Activated T-cell treated with anti-CD3 and anti-CD28 coated beads for 48 hours (primary cell): ENCODE measurements at places on chromosomes 12 and 14.

DNA sequence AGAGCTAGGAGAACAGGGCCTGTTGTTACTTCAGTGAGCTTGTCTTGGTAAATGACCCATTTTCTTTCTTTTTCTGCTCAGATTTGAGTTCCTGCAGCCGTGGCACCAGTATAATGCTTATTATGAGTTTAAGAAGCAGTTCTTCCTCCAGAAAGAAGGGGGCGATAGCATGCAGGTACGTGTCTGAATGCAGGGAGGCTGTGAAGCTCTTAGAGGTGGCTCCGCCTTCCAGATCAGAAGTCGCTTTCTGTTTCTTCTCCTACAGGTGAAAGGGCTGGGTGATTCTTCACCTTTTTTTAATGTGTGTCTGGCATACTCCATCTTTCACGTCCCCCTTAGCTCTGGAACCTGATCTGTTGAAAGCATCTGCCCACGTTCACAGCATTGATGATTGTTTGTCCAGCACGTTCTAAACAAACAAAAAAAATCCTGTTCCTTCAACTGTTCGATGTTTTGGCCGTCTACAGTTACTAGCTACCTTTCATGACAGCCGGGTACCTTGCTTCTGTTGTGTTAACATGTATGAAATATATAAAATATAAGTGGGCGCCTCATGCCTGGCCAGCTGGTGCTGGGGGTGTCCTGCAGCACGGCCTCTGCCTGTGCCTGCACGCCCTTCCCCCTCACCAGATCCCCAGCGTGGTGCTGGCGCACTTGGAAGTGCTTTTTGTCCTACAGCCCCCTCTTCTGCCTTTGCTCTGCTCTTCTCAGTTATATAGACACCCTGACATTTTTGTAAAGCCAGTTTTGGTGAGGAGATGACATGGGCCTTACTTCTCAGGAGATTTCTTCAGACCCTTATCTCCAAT lies 44.6 kb downstream of the SFSWAP start:
- peak; percentile 15 for DNase-seq

- no peak for DNase-seq
These were observed 18.1 kb downstream of the CDKN1B start for GRCh38 chr12:12735301-12735700.

GRCh38 chr12:132524405-132524804 lies 34.5 kb downstream of the FBRSL1 start:
- DNase-seq = no peak

DNA sequence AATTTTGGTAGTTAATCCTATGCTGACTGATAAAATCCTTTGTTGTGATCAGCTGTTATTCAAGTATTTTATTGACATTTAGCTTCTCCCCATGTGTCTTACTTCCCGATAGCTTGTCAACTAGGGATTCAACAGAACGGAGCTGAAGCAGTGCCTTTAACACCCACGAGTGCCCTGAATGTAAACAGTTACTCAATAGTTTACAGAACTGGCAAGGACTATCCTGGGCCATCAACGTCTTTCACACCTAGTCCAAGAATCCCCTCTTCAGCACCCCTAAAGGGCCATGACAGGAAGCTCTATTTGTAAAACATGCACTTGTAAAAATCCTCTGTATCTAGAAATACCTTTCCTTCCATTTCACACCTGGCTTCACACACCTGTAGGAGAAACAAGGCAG lies 45.3 kb downstream of the SETD3 start:
- DNase-seq = no peak

DNA sequence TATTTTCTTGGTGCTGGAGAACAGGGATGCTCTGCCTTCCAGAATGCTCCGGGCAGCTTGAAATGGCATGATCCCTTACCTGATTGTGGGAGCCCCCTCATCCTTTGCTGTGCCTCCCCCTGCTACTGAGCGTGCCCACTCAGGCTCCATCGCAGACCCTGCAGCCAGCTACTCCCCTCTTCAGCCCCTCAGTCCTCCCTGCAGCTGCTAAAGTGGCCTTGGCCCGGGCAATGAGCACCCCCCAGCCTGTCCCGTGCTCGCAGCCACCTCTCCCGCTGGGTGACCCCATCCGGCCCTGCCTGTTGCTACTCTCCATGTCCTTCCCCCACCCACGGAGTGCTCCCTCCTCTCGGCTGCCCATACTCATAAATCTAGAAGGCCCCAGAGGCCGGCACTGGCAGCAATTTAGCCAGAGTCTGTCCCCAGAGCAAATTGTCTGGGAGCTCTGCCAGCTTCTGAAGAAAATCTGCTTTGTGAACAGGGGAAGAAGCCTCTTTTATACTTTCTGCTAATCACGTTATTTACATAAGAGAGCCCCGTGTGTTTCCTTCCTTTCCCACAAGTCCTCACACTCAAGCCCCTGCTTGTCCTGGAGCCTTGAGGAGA lies 143.7 kb upstream of the FRMD6 start:
- DNase-seq = no peak

GRCh38 chr14:106564058-106564643 lies 1037.8 kb downstream of the TMEM121 start:
- peak; percentile 57 for DNase-seq

DNA sequence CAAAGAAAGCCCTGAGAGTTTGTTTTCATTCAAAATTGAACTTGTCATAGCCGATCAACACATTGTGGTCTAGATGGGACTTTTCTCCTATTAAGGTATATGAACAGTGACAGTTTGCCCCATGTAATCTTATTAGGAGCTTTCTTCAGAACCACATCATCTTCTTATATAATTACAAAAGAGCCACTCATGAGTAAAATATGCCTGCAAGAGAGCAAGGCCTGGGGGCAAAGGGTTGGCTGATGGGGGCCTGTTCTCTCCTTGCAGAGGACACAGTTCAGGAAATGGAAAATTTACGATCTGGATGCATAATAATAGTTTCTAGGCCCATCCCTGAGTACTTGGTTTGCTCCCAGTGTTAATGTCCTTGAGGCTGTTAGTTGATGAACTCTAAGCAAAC lies 87.8 kb downstream of the FLRT2 start:
- DNase-seq = no peak

DNA sequence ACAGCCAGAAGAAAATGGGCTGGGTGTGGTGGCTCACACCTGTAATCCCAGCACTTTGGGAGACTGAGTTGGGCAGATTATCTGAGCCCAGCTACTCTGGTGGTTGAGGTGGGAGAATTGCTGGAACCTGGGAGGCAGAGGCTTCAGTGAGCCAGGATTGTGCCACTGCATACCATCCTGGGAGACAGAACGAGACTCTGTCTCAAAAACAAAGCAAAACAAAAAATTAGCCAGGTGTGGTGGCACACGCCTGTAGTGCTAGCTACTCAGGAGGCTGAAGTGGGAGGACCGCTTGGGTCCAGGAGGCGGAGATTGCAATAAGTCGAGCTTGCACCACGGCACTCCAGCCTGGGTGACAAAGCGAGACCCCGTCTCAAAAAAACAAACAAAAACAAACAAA lies 3.8 kb upstream of the EMP1 start:
- no peak for DNase-seq

- no peak for DNase-seq
These were observed at the start of gene ART4 for GRCh38 chr12:14843425-14843887. TSS of gene ART4 (minus strand) at chr12:14843526. CDS start at chr12:14843113, 413 bp downstream.

- no peak for DNase-seq
These were observed 65.1 kb upstream of the FBRSL1 start for GRCh38 chr12:132424811-132425210.

- DNase-seq = no peak
These were observed 434.6 kb upstream of the RGS6 start for GRCh38 chr14:71497645-71498086.

DNA sequence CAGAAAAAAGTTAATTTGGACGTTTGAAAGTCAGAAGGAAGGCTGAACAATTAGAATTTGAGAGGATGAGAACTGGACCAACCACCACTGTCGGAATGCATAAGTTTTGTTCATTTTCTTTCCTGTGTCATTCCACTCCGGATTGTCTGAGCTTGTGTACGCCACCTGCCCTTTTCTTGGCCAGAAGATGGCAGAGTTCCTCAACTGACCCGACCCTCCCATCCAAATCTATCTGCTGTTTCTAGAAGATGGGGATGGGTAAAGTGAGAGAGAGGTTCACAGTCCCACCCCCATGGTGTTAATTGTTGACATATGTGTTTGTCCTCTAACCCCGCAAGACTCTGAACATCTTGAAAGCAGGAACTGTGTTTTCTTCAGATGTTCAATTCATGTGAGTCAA lies 388.0 kb downstream of the VRK1 start:
- no peak for DNase-seq

DNA sequence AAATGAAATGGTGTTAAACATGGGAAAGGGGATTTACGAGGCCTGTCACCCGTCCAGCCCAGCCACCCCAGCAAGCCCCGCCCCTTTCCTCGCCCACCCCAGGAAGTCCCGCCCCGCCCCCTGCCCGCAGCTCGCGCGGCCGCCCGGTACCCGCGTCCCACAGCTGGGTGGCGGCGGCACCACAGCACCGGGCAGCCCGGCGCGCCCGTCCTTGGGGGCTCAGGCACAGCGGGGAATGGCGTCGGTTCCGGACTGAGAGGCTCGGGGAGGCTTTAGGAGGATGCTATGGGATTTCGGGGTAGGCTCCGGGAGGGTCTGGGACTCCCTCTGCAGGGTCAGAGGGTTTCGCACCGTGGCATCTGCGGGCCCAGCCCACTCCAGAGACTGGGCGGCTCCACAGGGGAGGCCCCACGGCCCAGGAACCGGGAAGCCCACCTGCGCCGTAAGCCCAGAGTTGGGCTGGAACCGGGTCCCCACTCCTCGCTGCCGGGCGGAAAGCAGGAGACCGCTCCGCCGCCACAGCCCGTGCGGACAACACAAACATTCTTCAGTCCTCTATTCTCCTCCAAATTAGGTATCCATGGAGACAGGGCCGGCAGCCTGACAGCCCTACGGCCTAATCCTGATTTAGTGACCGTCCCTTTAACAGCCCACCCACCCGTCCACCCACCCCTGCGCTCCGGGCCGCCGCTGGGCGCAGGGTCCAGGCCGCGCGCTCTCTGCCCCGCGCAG lies 1.4 kb downstream of the FIGNL2 start:
- peak; percentile 45 for DNase-seq

DNA sequence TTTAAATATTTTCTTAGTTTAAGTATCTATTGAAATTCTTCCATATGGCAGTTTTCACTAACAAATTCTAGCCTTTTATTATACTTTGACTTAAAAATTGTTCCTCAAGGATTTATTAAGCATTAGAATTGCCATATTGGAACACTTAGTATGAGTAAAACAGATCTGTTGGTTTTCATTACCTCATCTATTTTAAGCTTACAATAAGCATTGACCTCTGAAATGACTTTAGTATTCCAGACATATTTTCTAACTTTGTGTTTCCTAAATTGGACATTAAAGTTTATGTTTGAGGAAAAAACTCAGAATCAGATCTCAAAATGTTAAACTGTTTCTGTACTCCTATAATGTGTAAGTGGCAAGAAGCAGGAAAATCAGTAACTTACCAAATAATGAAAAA lies 48.4 kb downstream of the CSRP2 start:
- DNase-seq = no peak
